Mucosa of gallbladder (tissue), 1 donor: ENCODE measurements at places on chromosomes 16 and 17. TPM values are rescaled to one million over a fixed set of nuclear protein-coding genes. Genes with fewer than 3 reads are reported as not detected.

- no peak for DNase-seq
Observed at GRCh38 chr17:7476494-7476893, 2.9 kb downstream of the ZBTB4 start.

- no peak for DNase-seq
Observed at GRCh38 chr16:74862743-74863244, 88.2 kb upstream of the FA2H start.

- DNase-seq, result peak; percentile 73
Observed at GRCh38 chr16:4213737-4214136, 28.1 kb downstream of the SRL start.

Gene ACBD4
- total RNA-seq, result 29.8 TPM

Gene TEX19
- total RNA-seq, result not detected

DNA sequence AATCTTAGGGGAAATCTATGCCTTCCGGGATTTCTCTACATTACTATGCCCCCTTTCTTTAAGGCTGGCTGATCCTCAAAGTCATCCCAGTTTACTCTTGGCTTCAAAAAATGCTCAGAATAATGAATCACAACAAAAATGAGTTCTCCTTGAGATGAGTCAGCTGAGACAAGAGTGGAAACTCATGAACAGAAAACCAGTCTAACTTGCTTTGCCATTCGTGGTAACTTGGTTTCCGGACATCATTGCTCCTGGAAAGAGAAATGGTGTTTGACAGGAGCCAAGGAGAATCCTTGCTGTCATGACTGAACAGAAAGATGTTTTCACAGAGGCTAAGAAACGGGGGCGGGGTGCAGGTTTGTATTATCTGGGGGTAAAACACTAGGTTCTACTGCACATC, 435.6 kb upstream of the DYNLRB2 start:
- no peak for DNase-seq

GRCh38 chr17:49646391-49647255, 31.3 kb downstream of the SPOP start:
- DNase-seq, result no peak

Gene RNF43
- total RNA-seq, result 19.0 TPM

Gene HS3ST3B1
- 4.0 TPM for total RNA-seq

Gene CAMKK1
- total RNA-seq, result 6.6 TPM

GRCh38 chr16:53503991-53504663, 1.1 kb upstream of the AKTIP start:
- peak; percentile 38 for DNase-seq

Gene CCL7
- total RNA-seq, result not detected

Gene PRAC1
- not detected for total RNA-seq

GRCh38 chr17:29146369-29146972, 33.7 kb downstream of the MYO18A start:
- DNase-seq, result no peak

Gene OR4D1
- total RNA-seq, result not detected

Gene CDR2L
- total RNA-seq, result 83.8 TPM

DNA sequence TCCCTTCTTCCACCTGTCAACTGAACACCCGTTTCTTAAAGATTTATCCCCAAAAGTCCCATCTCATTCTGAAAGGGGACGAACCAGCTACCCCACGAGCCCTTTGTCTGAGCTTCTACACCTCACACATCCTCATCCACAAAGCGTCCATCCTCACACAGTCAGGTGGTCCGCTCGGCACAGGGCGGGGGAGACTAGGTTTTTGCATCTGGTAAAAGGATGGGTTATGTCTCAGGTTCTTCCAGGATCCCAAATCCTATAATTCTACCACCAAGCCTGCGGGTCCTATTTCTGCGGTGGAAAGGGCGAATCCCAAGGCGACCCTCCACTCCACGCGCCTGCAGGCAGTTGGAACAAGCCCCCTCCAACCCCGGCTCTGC, 458 bp downstream of the GFOD2 start:
- no peak for DNase-seq

- no peak for DNase-seq
Observed at GRCh38 chr17:79732254-79732653, 1.5 kb downstream of the ENPP7 start.

DNA sequence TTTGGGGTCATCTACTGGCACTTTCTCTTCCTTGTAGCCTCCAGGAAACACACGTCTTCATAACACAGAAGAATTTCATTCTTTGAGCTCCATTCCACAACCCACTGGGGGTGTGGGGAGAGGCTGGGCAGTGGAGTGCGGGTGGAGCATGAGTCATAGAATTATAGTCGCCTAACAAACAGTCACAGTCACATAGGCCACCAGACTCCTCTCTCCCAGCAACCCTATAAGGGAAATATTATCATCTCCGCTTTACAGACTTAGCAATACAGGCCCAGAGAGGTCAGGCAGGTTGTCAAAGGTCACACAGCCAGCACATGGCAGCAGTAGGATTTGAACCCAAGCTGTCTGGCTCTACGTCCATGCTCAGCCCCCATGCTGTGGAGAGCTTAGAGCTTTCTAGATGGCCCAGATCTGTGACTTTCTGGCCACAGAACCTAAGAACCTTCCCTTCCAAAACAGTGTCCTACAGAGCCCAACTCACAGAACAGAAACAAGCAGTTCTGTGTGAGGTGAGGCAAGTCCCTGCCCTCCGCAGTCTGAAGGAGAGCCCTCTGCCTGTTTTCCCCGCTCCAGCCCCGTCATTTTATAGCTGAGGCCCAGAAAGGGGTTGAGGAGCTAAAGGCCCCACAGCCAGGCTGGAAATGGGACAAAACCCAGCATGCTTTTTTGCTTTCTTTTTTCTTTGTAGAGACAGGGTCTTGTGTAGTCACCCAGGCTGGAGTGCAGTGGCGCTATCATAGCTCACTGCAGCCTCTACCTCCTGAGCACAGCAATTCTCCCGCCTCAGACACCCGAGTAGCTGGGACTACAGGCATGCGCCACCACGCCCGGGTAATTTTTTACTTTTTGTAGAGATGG, 10.7 kb upstream of the LITAF start:
- DNase-seq, result no peak

Gene TBC1D26
- not detected for total RNA-seq

DNA sequence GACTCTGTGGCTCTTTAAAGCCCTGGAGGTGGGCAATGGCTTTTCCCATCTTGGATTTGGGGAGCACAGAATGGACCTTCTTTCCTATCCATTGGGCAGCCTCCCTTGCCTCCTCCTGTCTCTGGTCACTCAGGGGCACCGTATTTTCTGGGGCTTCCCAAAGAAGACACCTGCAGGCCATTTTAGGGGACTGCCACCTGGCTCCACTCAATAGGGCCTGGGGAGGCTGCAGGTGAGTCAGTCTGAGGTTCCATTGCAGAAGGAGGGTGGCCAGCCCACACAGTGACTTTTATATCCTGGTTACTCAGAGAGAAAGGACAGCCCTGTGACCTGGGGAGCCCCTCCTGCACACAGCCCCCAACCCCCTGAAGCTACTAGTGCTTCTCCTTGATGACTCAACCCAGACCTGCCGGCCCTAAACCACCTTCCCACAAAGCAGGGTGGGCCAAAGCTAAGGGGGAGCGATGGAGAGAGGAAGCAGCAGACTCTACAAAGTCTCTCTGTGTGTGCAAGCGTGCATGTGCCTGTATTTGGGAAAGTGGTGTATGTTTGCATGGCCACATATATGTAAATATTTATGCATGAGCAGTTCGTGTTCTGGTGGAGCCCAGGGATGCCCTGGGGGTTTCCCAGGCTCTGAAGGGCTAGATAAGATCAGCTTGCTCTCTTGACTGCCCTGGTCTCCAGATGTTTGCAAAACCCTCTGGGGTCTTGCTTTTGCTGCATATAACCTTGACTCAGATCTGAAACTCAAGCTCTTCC, 5.0 kb downstream of the CX3CL1 start:
- no peak for DNase-seq

- no peak for DNase-seq
Observed at GRCh38 chr16:23847948-23848347, 12.2 kb downstream of the PRKCB start.

GRCh38 chr17:27807567-27808470, 7.5 kb upstream of the NOS2 start:
- peak; percentile 36 for DNase-seq

Gene OR3A2
- total RNA-seq, result 3.0 TPM

DNA sequence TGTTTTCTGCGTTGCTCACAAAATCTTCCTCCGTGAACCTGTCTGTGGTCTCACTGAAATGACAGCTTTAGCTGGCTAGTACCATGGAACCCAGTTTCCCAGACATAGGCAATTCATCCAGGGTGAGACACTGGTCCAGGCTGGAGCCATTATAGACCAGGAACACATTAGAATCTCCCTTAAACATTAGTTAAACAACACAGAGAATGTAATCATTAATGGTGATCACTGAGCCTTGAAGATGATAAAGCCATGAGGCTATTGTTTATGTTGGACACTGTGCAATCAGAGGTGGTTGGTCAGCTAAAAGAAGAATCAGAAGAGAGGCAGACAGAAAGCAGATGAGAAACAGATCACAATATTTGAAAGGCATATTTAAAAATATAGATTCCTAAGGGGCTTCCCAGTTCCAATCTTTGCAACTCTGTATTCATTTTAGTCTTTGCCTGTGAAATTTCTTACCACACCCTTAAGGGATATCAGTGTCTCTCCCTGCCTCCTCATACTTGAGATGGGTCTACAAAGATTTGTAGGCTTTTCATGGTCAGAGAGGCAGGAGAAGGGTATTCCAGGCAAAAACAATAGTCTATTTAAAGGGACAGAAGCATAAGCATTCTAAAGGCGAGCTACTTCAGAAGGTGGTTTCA, 317.9 kb downstream of the MAP2K6 start:
- no peak for DNase-seq

DNA sequence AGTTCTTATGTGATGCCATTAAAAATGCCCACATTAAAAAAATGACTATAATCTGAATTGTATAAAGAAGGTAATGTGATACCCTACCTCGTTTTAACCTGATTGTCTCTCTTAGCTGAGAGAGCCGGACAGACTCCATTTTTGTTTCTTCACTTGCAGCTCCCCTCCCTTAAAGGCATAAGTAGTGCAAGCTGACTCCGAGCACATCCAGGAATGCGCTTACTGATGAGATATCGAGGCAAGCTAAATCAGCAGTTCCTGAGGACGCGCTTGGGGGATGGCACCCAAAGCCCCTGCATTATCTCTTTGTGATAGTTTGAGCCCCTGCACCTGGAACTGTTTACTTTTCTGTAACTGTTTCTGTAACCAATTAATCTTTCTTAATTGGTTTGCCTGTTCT, 6.3 kb downstream of the KRT24 start:
- no peak for DNase-seq

DNA sequence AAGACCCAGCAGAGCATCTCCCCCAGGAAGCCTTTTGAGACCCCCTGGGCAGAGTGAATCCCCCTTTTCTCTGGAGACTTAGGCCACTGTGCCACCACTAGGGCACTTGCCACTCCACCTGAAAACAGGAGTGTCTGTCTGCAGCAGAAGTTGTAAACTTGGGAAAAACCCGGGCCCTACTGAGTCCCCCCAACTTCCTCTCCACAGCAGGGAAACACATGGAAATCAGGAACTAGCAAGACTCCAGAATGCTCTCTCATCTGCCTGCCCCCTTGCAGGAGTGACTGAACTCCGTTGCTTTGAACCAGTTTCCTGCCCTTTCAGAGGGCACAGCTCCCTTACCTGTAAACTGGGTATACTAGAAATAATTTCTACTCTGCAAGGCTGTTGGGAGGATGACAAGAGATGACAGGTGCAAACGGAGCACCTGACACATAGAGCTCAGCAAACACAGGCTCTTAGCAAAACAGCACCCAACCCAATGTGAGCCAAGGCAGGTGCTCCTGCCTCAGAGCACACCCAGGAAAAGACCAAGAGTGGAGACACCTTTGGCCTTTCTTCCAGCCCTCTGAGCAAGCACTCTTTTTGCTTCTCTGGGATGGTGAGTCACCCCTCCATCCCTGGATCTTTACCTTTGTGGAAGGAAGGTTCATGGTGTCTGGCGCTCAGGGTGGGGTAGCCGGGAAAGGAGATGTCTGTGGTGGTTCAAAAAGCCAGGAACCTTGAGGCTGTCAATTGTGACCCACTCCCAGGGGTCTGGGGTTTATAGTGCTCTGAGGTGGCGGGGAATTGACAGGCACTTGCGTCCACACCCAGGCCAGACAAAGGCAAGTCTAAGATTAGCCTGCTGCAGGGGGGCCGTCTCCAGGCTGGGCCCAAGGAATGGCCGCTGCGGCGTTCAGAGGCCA, at the start of gene HCRT:
Gene HCRT (minus strand): TSS at position 740 of the 908 bp plus-strand sequence. CDS start 87 bp downstream, at position 653.
- no peak for DNase-seq

Gene CA10
- 0.17 TPM for total RNA-seq

DNA sequence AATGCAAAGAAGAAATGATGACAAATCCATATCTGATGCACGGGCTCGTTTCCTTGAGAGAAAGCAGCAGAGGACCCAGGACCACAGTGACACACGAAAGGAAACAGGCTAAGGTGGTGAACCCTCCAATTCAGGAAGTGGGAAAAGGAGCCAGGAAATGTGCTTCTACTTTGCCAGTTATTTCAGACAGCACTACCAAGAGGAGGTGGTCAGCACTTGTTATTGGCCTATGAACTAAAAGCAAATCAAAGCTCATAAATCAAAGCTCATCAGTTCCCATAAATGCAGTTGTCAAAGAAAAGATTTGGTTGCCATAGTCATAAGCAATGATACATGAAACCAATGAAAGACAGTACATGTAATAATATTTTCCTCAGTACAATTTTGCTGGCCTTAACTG, 12.6 kb upstream of the CLTC start:
- no peak for DNase-seq

Gene CACNG3
- total RNA-seq, result not detected

DNA sequence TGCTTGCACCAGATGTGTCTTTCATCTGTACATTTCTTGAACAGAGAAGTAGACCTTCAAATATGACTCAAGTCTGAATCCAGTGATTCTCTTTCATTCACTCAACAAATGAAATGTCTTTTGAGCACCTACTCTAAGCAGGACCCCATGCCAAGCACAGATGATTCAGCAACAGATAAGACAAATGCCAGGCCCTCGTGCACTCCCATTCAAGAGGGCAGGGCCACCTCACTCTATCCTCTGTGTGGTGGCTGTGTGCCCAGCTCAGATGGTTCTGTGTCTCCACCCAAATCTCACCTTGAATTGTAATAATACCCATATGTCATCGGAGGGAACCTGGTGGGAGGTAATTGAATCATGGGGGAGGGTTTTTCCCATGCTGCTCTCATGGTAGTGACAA, 74.1 kb upstream of the NKD1 start:
- no peak for DNase-seq

Gene HIGD1B
- total RNA-seq, result 7.2 TPM

Gene TNFRSF17
- total RNA-seq, result 0.46 TPM

- DNase-seq, result no peak
Observed at GRCh38 chr16:26857371-26857770, 209.4 kb upstream of the C16orf82 start.

Gene WNK4
- 0.37 TPM for total RNA-seq

Gene SMCR8
- 19.4 TPM for total RNA-seq

Gene HBA2
- 30.0 TPM for total RNA-seq

Gene ACACA
- total RNA-seq, result 74.6 TPM
